IMR-90 (cell line): ENCODE measurements at places on chromosomes 1 and 21.

GRCh38 chr1:222015686-222016085, 273.8 kb upstream of the DUSP10 start:
- H3K4me3 ChIP-seq: no peak overlapping the region
- no peaks in the 10 kb centered on the region for H3K36me3 ChIP-seq
- no peak overlapping the region for H3K27ac ChIP-seq
- DNase-seq: no peak

- no peak overlapping the region for H3K27ac ChIP-seq
- no peak for DNase-seq
- H3K4me1 ChIP-seq: no peaks in the 10 kb centered on the region
Observed at GRCh38 chr1:76292418-76293184, 218.1 kb downstream of the ST6GALNAC3 start.

DNA sequence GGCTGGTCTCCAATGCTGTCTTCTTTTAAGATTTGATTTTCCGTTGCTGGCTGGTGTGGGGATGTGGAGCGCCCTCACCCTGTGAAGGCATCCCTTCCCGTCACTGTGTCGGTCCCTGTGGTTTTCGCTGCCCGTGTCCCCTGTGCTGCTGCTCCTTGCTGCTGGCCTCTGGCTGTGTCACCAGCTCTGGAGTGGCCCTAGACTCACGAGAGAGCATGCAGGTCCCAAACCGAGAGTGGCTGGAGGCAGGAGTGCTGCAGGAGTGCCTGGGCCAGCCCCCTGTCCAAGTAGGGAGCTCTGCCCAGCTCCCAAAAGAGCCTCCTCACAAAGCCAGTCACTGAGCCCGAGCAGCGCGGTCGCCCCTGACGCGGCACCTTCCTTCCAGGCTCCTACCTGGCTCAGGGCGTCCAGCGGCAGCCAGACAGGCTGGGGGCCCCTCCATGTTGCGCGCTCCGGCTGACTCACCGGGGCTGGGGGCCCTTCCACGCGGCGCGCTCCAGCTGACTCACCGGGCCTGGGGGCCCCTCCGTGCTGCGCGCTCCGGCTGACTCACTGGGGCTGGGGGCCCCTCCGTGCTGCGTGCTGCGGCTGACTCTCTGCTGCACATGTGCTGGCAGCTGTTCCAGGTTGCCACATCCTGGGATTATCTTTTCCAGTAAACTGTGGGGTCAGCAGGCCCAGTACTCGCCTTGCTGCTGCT, 106.7 kb upstream of the COL6A1 start:
- H3K4me3 ChIP-seq: peak overlapping the region; percentile 3; the same call in 1 of the 2 replicates
- peaks cover 38% of the 10 kb centered on the region for H3K4me1 ChIP-seq
- DNase-seq: peak; percentile 98
- H3K36me3 ChIP-seq: no peaks in the 10 kb centered on the region
- H3K27ac ChIP-seq: peak overlapping the region; percentile 99

- peaks cover 2% of the 10 kb centered on the region for H3K4me1 ChIP-seq
- H3K27ac ChIP-seq: no peak overlapping the region
- H3K4me3 ChIP-seq: no peak overlapping the region
- no peaks in the 10 kb centered on the region for H3K27me3 ChIP-seq
- no peak for DNase-seq
Observed at GRCh38 chr1:153750026-153750995, 22.5 kb downstream of the INTS3 start.

GRCh38 chr1:113542221-113542701, 151.9 kb downstream of the MAGI3 start:
- H3K4me1 ChIP-seq: peaks cover 9% of the 10 kb centered on the region
- peak; percentile 95 for DNase-seq
- no peaks in the 10 kb centered on the region for H3K27me3 ChIP-seq

- no peaks in the 10 kb centered on the region for H3K27me3 ChIP-seq
- H3K4me3 ChIP-seq: no peak overlapping the region
- no peaks in the 10 kb centered on the region; the same call in 1 of the 2 replicates for H3K36me3 ChIP-seq
- peaks cover 10% of the 10 kb centered on the region for H3K4me1 ChIP-seq
- no peak overlapping the region for H3K27ac ChIP-seq
Observed at GRCh38 chr1:214494706-214495105, 56.7 kb downstream of the PTPN14 start.

DNA sequence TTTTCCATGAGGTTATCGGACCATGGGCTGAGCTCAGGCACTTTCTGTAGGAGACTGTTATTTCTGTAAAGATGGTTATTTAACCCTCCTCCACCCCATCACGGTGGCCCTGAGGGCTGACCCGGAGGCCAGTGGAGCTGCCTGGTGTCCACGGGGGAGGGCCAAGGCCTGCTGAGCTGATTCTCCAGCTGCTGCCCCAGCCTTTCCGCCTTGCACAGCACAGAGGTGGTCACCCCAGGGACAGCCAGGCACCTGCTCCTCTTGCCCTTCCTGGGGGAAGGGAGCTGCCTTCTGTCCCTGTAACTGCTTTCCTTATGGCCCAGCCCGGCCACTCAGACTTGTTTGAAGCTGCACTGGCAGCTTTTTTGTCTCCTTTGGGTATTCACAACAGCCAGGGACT, 2.6 kb upstream of the CCDC28B start:
- peaks cover 53% of the 10 kb centered on the region for H3K36me3 ChIP-seq
- no peak overlapping the region for H3K27ac ChIP-seq
- H3K27me3 ChIP-seq: no peaks in the 10 kb centered on the region
- no peak for DNase-seq

DNA sequence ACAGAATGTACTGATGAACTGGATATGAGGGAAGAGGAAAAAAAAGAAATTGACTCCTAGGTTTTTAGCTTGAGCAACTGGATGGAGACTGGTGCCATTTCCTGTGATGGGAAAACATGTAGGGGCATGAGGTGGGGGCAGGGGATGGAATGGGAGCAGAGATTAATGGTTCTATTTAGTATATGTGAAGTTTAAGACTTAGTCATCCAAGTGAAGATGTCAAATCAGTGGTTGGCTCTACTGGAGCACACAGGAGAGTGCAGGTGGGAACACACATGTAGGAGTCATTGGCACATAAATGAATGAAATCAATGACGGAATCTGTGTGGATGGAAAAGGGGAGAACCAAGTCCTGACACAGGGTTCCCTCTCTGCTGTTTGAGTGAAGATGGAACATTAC, 224.4 kb upstream of the COA6 start:
- no peaks in the 10 kb centered on the region for H3K27me3 ChIP-seq
- H3K4me3 ChIP-seq: no peak overlapping the region
- H3K4me1 ChIP-seq: peaks cover 7% of the 10 kb centered on the region; the same call in 1 of the 2 replicates
- H3K27ac ChIP-seq: peak overlapping the region; percentile 48

DNA sequence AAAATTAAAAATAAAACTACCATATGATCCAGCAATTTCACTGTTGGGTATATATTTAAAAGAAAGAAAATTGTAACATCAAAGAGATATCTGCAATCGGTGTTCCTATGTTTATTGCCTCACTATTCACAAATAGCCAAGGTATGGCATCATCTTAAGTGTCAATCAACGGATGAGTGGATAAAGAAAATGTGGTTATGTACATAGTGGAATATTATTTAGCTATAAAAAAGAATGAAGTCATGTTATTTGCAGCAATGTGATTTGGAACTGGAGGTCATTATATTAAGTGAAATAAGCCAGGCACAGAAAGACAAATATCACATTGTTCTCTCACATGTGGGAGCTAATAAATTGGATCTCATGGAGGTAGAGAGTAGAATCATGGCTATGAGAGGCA, 76.3 kb downstream of the RD3 start:
- no peak for DNase-seq
- H3K4me3 ChIP-seq: no peak overlapping the region
- no peak overlapping the region for H3K27ac ChIP-seq
- no peaks in the 10 kb centered on the region for H3K4me1 ChIP-seq

- H3K27ac ChIP-seq: no peak overlapping the region
- H3K4me1 ChIP-seq: peaks cover 18% of the 10 kb centered on the region
- no peak for DNase-seq
- H3K4me3 ChIP-seq: no peak overlapping the region
Observed at GRCh38 chr1:240462277-240462676, 149.7 kb downstream of the GREM2 start.

DNA sequence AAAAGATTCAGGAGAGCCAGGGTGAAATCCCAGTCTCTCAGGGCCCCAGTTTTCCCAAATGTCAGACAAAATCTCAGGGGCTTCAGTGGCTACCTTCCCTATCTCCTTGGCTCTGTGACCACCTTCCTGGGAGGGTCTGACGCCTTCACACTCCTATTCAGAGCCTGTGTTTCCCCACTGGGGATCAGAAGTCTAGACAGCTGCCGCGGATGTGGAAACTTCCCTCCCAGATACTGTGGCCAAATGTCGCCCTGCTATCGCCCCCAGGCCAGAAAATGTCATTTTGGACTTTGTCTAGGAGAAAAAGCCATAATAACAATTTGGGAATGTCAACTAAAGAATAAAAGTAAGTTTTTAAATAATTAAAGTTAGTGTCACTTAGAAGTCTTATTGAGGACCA, 15.9 kb downstream of the A3GALT2 start:
- H3K27ac ChIP-seq: no peak overlapping the region
- DNase-seq: no peak
- peaks cover 11% of the 10 kb centered on the region for H3K4me1 ChIP-seq
- no peaks in the 10 kb centered on the region for H3K36me3 ChIP-seq
- no peaks in the 10 kb centered on the region; the same call in 1 of the 2 replicates for H3K27me3 ChIP-seq

GRCh38 chr1:18724801-18725200, 94.2 kb downstream of the PAX7 start:
- H3K27me3 ChIP-seq: peaks cover 18% of the 10 kb centered on the region
- no peaks in the 10 kb centered on the region for H3K4me1 ChIP-seq
- H3K36me3 ChIP-seq: no peaks in the 10 kb centered on the region

GRCh38 chr1:8598060-8598724, 219.2 kb downstream of the RERE start:
- H3K27me3 ChIP-seq: no peaks in the 10 kb centered on the region
- DNase-seq: peak; percentile 78
- peak overlapping the region; percentile 3; the same call in 1 of the 2 replicates for H3K4me3 ChIP-seq
- peak overlapping the region; percentile 53; the same call in 1 of the 2 replicates for H3K27ac ChIP-seq
- no peaks in the 10 kb centered on the region; the same call in 1 of the 2 replicates for H3K36me3 ChIP-seq

- no peak overlapping the region for H3K4me3 ChIP-seq
- H3K27me3 ChIP-seq: no peaks in the 10 kb centered on the region
- DNase-seq: no peak
- no peaks in the 10 kb centered on the region for H3K36me3 ChIP-seq
- H3K27ac ChIP-seq: no peak overlapping the region
- no peaks in the 10 kb centered on the region for H3K4me1 ChIP-seq
Observed at GRCh38 chr1:246459221-246459620, 47.9 kb downstream of the SMYD3 start.

DNA sequence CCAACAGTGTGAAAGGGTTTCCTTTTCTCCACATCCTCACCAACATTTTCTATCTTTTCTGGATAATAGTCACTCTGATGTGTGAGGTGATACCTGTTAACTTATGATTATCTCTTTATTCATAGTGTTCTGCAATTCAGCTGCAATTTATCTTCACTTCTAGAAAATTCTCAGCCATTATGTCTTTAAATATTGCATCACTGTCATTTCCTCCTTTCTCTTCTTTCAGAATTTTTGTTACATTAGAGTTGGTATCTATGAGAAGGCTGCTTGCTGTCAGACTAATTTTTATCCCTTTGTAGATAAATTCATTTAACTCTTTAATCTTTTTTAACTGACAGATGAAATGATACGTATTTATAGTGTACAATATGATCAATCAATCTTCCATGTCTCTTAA, 30.5 kb upstream of the ATF3 start:
- no peak overlapping the region for H3K27ac ChIP-seq
- no peaks in the 10 kb centered on the region for H3K27me3 ChIP-seq
- H3K4me3 ChIP-seq: no peak overlapping the region
- H3K36me3 ChIP-seq: no peaks in the 10 kb centered on the region
- DNase-seq: no peak

DNA sequence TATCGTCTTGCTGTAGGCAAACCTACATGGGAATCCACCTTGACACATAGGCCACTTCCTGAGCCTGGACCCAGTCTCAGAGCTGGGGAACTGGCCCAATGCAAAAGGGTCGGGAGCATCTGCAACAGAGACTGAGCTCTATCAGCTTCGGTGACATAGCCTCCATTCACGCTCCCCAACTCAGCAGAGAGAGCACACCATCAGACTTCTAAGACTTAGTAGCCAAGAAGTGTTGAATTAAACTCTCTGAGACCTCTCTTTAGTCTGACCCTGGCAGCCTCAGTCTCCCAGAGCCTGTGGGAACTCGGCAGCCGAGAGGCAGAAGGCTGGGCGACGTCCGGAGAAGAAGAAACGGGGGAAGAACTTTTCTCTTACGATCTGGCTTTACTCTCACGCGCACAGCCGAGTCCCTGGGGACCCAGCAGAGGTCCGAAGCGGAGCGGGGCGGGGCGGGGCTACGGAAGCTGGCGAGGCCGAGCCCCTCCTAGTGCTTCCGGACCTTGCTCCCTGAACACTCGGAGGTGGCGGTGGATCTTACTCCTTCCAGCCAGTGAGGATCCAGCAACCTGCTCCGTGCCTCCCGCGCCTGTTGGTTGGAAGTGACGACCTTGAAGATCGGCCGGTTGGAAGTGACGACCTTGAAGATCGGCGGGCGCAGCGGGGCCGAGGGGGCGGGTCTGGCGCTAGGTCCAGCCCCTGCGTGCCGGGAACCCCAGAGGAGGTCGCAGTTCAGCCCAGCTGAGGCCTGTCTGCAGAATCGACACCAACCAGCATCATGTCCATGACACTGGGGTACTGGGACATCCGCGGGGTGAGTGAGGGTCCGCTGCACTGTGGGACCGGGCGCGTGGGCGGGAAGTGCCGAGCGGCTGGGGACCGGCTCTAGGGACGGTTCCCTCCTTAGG, at the start of gene GSTM4:
TSS of gene GSTM4 (plus strand) at position 485 of the 905 bp plus-strand sequence. CDS start at position 776, 291 bp downstream.
- DNase-seq: peak; percentile 61
- H3K36me3 ChIP-seq: peaks cover 11% of the 10 kb centered on the region; the same call in 1 of the 2 replicates
- H3K27ac ChIP-seq: peak within 1 kb of the TSS; percentile 83
- 0 out of 2 replicates have a peak, but pooled peaks cover 3% of the 10 kb centered on the region for H3K27me3 ChIP-seq
- H3K4me1 ChIP-seq: no peaks in the 10 kb centered on the region; the same call in 1 of the 2 replicates

DNA sequence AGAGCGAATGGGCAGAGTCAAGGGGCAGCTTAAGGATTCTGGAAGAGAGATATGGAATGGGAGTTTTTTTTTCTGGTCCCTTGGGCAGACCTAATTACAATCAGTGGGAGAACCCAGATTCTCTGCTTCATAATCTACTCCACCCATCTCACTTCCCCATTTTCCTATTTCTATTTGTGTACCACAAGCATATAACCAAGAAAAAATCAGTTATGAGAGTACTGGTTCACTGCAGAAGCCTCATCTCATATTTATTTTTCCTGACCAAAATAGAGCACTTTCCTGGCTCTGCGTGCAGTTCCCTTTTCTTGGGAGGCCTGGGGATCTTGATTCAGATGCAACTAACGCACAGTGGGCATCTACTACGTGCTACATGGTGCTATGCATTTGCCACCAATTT, 82.2 kb upstream of the SLFNL1 start:
- no peaks in the 10 kb centered on the region for H3K27me3 ChIP-seq
- DNase-seq: no peak
- no peaks in the 10 kb centered on the region for H3K36me3 ChIP-seq
- no peak overlapping the region for H3K4me3 ChIP-seq
- H3K4me1 ChIP-seq: peaks cover 9% of the 10 kb centered on the region
